Stimulated activated CD8-positive, alpha-beta memory T cell treated with anti-CD3 and anti-CD28 coated beads, Interleukin-15, amount 100 ng/mL, for 4 hours (primary cell): ENCODE measurements at places on chromosomes 5 and 9.

DNA sequence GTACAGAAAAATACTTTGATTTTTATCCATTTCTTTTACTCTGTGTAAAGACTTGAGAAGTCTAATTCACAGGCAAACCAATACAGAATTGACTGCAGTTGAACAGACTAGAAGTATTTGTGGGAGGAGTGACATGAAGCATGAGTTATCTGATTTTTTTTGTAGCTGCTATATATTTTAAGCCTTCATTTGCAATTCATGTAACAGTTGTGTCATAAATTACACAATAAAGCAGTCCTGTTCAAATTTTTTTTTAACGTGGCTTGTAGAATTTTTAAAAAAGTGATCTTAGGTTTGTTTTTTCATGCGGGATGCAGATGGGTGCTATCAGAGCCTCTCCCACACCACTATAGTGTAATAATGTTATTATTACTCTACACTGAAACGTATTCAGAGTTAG, 2.9 kb upstream of the MAML1 start:
- DNase-seq = no peak

DNA sequence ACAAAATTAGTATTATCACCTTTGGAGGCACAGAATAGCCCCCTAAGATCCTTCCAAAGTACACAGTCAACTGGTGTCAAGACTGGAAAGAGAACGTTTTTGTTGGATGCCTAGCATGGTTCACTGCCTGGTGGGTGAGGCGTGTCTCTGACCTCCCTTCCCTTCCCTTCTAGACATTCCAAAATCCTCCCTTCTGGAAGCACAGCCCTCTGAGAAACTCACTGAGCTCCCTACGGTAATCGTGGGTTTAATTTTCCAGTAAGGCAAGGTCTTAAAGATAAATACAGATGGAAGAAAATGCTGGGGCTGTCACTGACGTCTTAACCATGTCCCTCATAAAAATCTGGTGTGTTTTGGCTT, 138.8 kb downstream of the LIFR start:
- DNase-seq = no peak

GRCh38 chr9:105142406-105143135, 101.9 kb upstream of the SLC44A1 start:
- no peak for DNase-seq

GRCh38 chr5:43044181-43044914, 4.2 kb upstream of the ANXA2R start:
- no peak for DNase-seq

- no peak for DNase-seq
Observed at GRCh38 chr9:92325991-92326500, 293 bp downstream of the CENPP start.

DNA sequence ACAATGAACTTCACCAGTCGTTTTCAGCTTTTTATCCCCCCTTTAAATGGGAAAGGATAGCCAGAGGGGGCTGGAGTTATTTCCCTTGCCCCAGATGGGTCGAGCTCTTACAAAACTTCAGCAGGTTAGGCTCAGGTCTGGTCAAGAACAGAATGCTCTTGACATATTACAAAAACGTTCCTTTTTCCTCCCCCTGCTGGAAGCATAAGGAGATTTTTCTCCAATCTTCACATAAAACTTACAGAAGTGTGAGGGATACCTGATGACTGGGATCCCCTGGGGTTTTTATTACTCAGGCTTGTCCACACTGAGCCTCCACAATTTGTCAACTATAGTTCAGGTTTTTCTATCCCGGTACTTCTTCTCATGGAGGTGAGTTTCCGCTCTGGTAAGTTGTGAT, 60.8 kb downstream of the CSF2 start:
- no peak for DNase-seq

DNA sequence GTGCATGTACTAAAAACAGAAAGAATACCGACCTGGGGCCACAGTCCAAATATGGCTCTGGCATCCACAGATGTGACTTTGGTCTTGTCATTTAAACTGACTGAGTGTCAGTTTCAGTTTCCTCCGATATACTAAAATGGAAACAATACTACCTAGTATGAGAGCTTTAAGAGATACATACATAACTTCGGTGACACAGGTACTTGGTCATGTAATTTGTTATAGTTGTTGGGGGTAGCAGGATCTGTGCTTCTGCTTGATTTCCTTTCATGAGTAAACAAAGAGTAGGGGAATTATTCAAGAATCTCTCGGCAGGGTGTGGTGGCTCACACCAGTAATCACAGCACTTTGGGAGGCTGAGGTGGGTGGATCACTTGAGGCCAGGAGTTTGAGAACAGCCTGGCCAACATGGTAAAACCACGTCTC, 32.1 kb downstream of the MTMR12 start:
- DNase-seq = no peak

DNA sequence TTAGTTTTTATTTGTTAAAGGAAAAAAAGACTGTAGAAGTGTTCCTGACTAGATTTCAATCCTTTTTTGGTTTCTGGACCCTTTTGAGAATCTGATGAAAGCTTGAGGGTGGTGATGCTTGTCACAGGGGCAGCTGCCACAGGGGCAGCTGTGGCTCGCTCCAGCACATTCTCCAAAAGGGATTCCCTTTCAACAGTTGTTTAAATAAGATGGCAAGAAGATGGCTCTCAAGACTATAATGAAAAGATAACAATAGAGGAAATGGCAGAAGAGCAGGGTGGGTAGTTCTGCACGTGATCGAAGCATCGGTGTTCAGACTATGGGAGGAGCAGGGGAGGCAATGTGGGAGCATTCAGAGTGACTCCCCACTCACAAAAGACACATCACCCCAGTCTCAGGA, 46.5 kb upstream of the TNFAIP8 start:
- no peak for DNase-seq

- no peak for DNase-seq
Observed at GRCh38 chr5:143119881-143120341, 283.6 kb downstream of the NR3C1 start.

DNA sequence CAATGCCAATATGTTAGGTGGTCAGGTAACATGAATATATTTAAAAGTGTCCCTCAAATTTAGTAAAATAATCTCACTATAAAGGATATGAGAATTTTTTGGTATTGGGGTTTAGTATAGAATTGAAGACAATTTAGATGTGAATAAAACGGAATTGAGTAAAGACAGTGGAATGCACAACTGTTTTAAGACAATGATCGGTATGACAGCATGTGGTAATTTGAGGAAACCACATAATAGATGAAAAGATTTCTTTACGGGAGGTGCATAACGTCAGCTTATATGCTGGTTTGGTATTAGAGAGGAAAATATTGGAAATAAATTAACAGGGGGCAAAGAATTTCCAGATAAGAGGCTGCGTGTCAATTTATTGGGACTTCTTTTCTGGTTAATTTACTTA, 1043.2 kb downstream of the CDH18 start:
- DNase-seq = no peak

GRCh38 chr9:113966394-113966793, 90.3 kb downstream of the ZNF618 start:
- DNase-seq = no peak

DNA sequence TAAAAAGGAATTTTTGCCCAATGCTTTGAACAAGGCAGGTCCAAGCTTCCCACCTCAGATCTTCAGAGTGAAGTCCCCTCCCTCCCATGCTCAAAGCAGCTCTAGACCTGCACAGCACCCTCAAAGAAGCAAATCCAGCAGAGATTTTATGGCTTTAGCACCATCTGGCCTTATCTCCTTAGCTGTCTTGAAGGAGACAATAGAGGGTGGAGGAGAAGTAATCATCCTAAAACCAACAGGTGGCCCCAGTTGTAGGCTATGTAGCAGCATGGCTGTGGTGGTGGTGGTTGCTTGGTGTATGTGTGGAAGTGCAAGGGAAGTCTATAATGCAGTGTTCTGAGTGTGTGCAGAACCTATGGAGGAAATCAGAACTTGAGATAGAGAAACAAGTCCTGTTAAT, 140.1 kb downstream of the GRIA1 start:
- no peak for DNase-seq

DNA sequence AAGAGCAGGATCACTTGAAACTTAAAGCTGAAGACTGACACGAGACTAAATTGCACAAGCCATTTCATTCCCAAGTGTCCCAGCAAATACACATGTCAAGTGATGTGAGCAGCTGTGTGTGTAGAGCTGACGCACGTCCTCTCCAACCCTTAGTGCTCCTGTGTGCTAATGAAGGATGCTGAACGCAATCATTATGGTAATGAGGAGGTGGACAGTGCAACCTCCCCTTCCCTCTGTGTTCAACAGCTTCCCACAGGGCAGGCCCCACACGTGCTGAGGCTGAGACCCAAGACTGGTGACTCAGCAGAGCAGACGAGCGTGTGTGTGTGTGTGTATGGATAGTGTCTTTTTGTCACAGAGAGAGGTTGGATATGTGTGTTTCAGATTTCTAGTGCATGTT, 702.1 kb downstream of the SEMA5A start:
- DNase-seq = no peak

DNA sequence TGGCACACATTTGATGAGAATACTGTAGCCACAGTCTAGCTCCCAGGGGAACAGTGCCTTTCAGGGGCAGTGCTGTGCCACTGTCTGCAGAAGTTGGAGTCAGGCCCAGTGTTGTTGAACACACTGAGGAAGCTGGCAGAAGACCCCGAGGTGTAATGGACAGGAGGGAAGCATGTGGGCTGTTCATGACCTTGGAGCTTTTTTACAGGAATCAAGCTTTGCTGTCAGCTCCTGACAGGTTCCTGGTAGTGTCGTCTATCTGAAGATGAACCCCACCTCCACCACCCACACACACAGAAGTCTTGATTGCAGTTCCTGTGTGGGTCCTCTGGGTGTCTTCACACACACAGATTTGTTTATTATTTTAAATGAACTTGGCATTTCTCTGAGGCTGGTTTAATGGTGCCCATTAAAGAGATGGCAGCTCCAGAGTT, 40.3 kb upstream of the TNFAIP8 start:
- peak; percentile 62 for DNase-seq

GRCh38 chr5:110441035-110441434, 285.4 kb downstream of the TMEM232 start:
- DNase-seq = no peak

DNA sequence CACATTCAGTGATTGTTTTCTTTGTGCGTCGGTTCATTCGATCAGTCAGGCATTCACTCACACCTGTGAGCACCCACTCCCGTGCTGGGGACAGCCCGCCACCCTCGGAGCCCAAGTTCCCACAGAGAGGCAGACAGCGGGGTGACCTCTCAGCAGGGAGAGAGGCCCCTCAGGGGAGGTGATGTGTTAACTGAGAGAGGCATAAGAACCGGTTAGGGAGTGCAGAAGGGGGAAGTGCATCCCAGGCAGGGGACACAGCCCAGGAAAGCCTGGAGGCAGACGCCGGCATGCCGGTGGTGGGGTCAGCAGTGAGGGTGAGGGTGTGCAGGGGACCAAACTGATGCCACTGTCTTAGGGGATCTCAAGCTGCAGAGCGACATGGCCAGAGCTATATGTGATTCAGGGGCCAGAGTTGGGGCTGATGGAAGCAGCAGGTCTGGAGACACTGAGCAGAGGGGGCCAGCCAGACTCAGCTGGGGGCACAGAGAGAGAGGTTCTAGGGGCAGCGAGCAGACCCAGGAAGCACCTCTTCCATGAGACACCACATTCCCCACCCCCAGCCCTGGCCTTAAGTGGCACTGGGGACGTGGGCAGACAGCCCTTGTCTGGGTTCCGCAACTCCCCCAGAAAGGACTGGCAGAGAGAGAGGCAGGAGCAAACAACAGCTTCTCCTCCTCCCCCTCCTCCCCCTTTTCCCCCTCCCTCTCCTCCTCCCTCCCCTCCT, 35.9 kb downstream of the HK3 start:
- DNase-seq = no peak

GRCh38 chr9:68721666-68722330, 16.8 kb downstream of the PIP5K1B start:
- no peak for DNase-seq

DNA sequence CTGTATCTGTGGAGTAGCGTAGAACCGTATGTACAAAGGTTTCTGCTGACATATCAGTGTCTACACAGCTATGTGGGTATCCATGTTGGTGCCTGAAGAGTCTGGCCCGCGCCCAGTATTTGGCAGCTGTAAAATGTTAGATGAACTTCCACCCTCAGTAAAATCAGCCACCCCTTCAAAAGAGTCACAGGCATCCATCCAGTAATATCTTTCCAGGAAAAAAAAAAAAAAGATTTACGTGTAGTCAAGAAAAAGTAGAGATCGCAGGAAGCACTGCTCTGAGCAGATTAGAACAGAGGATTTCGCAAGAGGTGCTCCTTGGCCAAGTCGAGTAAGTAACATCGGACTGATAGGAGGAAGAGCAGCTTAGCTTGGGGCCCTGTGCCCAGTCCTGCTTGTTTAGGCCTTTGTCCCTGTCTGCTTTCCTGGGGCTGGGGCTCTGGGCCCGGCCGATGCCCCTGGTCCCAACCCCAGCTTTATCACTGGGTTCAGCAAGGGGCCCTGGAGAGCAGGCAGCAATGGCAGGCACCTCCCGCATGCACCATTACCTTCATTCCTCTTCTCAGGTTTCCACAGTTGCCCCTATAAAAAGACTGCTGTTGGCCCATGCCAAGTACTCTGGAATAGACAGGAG, 21.2 kb downstream of the DAPK1 start:
- no peak for DNase-seq

DNA sequence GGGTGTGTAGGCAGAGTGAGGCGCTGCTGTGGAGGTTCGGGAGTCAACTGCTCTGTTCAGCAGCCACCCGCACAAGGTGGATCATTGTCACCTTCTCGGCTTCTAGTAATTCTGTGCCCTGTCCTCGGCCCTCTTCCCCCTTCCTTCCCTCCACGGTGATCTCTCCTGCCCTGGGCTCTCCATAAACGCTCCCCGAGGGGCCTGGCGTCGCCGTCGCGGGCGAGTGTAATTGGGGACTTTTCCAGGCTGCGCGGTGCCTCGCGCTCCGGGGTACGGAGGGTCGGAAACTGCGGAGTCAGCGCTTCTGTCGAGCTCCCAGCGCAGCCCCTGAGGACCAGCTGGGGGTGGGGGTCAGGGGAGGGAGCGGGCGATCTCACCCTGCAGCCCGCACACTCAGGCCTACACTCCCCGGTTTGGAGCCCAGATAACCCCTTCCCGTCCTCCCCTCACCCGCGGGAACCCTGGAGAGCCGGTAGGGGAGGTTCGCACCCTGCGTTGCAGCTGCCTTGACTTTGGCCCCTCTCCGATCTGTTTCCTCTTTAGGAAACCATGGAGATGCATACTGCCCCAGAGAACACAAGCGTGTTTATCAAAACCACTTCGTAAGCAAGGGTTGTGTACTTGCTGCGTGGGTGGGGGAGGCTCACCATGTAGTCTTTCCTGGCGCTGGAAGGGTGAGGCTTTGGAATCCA, 188.3 kb upstream of the ZNF618 start:
- DNase-seq = no peak

- DNase-seq = no peak
Observed at GRCh38 chr5:14178671-14179211, 35.6 kb downstream of the TRIO start.

- DNase-seq = no peak
Observed at GRCh38 chr5:74406844-74407243, 233.7 kb downstream of the ENC1 start.

- no peak for DNase-seq
Observed at GRCh38 chr5:140342287-140342686, 4.1 kb downstream of the HBEGF start.

- DNase-seq = no peak
Observed at GRCh38 chr9:129464972-129465833, 155.7 kb downstream of the C9orf50 start.
